ENCODE measurements at places on chromosomes 12 and 14. TPM values are rescaled to one million over a fixed set of nuclear protein-coding genes. Genes with fewer than 3 reads are reported as not detected.

GRCh38 chr12:121524196-121524916 is 56.5 kb downstream of the KDM2B start:
- DNase-seq: no peak

- no peak for DNase-seq
Measured at GRCh38 chr14:38999949-39000348, 103.1 kb downstream of the SEC23A start.

GRCh38 chr14:101713621-101714349 is 47.7 kb upstream of the PPP2R5C start:
- DNase-seq: peak; percentile 13

- DNase-seq: no peak
Measured at GRCh38 chr12:10158406-10158805, 13.5 kb downstream of the OLR1 start.

- DNase-seq: no peak
Measured at GRCh38 chr12:119621878-119622277, 28.3 kb downstream of the TMEM233 start.

DNA sequence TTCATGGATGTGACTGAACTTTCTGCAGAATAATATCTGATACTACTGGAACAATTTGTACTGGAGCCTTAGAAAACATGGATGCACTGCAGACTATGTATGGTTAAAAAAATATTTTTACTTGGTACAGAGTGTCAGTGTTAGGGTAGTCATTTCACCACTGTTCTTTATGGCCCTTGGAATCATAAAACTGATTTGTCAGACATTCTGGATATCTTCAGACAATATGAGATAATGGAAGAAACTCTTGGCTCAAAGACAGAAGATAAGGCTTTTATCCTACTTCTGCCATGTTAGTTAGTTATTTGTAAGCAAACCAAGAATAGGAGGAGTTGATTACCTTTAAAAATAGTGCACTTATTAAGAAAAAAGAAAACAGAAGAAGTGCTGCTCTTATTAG is 209.4 kb downstream of the LRIG3 start:
- DNase-seq: no peak

DNA sequence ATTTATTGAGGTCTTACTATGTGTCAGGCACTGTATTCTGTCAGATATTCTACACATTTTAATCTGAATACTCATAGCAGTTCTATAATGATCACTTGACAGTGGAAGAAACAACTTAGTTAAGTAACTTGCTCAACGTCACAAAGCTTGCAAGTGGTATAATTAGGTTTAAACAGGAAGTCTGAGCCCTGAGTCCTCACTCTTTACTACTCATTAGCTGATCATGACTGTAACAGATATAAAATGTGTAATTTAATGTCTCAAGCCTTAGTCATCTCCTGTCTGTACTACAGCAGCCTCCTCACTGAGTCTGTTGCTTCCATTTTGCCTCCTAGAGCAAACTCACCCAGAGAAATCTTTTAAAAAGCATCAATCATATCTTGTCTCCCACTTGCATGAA is 38.9 kb downstream of the PPP4R4 start:
- no peak for DNase-seq

Gene POTEM
- not detected for total RNA-seq

Gene PRH1
- 21.3 TPM for total RNA-seq

- DNase-seq: no peak
Measured at GRCh38 chr12:131370791-131371347, 340.0 kb upstream of the SFSWAP start.

Data from activated CD8-positive, alpha-beta T cell treated with anti-CD3 and anti-CD28 coated beads, Interleukin-2, amount 10 ng/mL, durations not matched to agents 7 days and 5 days (primary cell).